ENCODE measurements at places on chromosomes 3 and 15.

DNA sequence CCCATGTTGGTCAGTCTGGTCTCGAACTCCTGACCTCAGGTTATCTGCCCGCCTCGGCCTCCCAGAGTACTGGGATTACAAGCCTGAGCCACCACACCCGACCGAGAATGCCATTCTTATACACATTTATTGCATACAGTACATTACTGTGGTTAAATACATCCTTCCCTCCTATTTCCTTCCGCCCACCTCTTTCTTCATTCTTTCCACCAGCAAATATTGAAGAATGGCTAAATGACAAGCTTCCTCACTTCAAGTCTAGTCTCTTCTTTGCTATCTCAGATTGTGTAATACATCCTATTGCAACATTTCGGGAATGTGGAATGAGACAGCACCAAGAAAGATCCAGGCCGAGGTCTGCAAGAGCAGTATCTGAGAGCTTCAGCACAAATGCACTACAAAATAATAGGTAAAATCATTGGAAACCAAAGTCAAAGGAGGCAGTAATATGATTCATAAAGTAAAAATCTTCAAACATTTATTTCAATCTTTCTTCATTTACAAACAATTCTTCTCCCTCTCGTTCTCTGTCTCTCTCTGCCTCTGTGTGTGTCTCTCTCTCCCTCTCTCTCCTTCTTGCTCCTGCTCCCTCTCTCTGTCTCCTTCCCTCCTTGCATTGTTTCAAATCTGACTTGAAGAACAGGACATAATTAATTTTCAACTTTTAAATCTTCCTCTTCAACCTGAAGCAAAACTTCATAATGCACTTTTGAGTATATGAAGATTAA, 94.7 kb upstream of the TGFBR2 start:
- peak; percentile 98 for DNase-seq

- no peak for DNase-seq
Measured at GRCh38 chr15:35834866-35835265, 288.9 kb upstream of the DPH6 start.

DNA sequence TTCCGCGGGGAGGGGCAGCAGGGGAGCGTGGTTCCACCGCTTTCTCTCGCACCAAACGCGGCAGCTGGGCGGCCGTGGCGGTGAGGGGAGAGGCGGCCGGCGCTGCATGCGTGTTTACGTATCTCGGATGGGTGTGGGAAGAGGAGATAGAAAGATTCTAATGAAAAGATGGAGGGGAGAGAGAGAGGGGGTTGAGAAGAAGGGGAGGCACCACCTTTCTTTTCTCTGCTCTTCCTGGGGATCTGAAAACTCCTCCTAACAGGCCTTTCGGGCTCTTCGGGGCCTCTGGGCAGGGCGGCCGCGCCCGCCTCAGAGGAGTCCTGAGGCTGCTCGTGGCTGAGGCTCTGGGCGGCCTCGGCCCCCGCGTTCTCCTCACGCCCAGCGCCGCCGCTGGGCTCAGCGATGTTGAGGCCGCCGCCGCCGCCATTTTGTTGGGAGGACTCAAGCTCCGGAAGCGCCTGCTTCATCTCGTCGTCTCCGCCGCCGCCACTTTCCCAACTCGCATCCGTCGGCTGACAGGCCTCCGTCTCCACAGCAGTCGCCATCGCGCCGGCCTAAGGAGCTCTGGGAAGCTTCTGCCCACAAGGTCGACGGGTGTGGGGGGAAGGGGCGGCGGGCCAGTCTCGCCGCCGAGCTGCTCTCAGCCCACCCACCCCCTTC, 473 bp downstream of the TASOR start:
- peak; percentile 46 for DNase-seq

GRCh38 chr3:15794842-15795650, 2.7 kb downstream of the ANKRD28 start:
- DNase-seq, result no peak

DNA sequence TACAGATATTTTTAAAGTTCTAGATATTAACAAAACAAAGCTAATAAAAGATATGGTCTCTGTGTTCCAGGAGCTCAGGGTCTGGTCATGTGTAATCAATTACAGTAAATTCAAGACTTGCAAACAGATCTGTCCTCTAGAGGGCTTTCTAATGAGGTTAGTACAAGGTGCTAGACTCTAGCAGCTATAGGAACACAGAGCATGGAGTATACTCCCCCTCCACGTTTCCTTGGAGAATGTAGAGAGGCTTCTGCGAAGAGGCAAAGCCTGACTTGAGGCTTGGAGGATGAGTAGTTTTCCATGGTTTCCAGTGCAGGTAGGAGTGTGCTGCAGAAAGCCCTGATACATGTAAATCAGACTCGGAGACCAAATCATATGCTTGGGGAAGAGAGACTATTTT, 32.7 kb upstream of the DLG1 start:
- DNase-seq, result no peak

DNA sequence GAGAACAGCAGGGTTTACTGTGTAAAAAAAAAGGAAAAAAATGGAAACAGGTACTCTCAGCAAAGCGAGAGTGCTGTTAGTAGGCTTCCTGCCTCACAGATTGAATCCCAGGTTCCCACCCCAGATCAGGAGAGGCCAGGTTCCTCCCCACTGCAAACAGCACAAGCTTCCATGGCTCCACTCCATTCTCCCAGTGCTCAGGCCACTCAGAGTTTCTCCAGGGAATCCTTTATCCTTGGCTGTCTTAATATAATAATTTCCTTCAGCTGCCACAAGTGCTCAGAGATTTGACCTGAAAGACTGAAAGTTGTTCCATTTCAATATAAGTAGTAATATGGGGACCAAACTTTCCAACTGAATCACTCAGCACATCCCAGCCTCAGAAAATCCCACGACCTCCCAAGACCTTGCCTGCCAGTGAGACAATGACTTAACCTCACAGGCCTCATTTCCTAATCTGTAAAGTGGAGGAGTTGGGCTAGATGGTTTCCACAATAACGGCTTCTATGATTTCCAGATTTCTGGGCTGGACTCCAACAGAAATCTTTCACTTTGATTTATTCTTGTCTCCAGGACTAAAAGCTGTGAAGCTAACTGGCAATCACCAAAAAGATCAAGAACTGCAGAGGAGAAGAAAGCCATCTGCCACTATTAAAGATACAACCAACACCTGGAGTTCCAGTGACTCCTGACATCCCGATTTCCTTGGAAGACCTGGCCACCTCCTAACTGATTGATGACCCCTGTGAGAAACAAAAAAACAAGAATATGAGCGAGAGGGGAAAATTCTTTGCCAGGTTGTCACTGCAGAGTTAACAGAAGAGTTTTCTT, 289.5 kb downstream of the NEK10 start:
- no peak for DNase-seq

All from fibroblast of skin of left biceps (primary cell).